Stimulated activated CD4-positive, alpha-beta T cell treated with anti-CD3 and anti-CD28 coated beads, Interleukin-4, amount 100 ng/mL, for 1 hour (primary cell): ENCODE measurements at places on chromosomes 7 and 10.
A peak's percentile ranks its signal among the peaks of the same experiment; 100 is the strongest.

- DNase-seq = no peak
Observed at GRCh38 chr7:95545007-95545615, 51.2 kb downstream of the PDK4 start.

DNA sequence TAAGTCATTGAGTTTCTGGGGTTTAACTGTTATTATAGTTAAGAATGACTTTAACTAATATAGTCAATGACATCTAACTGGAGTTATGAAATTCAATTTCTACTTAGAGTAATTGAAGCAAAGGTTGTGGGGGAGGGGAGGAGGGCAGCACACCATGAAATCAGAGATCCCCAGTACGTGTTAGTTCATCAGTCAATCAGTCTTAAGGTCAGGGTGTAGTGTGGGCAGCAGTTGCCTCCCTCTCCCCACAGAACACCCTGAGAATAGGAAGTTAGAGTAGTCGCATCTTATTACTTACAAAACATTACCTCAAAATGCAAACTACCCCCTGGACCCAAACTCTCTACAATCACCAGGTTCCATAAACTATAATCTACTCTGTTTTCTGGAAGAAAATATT is 7.0 kb upstream of the HPS1 start:
- no peak for DNase-seq

DNA sequence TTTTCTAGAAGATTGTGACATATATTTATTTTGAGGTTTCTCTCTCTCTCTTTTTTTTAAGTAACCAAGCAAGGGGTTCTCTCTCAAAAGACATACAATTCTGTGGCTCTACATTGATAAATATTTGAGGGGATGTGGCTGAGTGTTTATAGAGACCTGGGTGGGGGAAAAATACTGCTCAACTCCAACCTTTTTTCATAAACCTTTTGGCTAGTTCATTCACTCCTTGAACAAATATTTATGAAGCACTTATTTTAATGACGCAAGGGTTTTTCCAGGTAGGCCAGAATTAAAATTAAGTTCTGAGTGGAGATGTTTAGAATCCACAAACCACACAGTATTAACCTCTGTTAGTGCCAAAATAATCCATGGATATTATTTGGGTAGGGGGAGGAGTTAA is 100.2 kb downstream of the PTPRE start:
- no peak for DNase-seq

GRCh38 chr7:125934539-125934938 is 1004.9 kb upstream of the POT1 start:
- no peak for DNase-seq

GRCh38 chr10:132912713-132913558 is 29.4 kb downstream of the CFAP46 start:
- DNase-seq = no peak

GRCh38 chr7:150754951-150755350 is 17.7 kb downstream of the GIMAP5 start:
- DNase-seq = no peak

DNA sequence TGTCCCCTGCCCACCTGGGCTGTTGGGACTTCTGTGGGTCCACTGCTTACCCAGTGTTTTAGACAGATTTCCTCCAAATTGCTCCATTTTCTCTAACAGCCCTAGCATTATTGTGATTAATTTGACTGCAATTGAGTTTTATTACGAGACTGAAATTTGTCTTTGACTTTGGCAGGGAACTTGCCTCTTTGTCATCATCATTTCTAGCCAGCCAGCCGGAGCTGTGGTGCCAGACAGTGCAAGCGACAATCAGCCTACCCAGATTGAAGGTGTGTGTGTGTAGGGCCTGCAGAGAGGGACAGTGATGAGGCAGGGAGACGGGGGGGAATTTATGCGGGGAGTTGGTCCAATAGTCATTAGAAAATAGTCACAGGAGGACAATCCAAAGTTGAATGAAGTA is 743.0 kb downstream of the NRG3 start:
- DNase-seq = no peak

DNA sequence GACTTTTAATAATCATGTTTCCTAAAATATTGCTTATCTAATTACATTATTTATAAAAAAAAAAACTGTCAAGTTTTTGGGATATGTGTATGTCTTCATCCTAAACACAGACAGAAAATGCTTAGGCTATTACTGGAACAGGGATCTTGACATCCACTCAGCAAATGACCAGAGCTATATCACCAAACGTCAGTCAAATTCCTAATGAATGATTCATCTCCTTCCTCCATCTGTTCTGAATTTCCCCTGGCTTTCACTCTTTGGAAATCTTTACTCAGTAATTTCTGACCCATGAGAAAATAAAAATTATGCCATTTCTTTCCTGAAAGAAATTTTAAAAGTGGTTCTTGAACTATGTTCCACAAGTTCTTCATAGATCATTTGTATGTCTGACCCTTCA is 552.4 kb upstream of the KCND2 start:
- DNase-seq = no peak

GRCh38 chr7:33062023-33062781 is at the start of gene NT5C3A:
Gene NT5C3A, minus strand, starts transcription at chr7:33062776. Its CDS starts 71 bp downstream, at chr7:33062705.
- peak; percentile 24 for DNase-seq

DNA sequence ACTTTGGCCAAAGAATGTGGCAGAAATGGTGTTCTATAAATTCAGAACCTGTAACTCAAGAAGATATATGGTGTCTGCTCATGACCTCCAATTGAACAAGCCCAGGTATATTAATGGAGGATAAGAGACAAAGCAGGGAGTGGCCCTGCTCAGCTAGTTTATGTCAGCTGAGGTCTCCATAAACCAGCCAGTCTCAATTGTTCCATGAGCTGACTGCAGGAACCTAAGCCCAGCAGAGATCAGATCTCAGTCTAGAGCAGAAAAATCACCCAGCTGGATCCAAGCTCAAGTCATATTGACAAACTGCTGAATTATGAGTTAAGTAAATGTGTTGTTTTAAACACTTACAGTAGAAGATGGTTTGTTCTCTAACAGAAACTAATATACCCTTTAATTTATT is 105.5 kb upstream of the SGCE start:
- no peak for DNase-seq

DNA sequence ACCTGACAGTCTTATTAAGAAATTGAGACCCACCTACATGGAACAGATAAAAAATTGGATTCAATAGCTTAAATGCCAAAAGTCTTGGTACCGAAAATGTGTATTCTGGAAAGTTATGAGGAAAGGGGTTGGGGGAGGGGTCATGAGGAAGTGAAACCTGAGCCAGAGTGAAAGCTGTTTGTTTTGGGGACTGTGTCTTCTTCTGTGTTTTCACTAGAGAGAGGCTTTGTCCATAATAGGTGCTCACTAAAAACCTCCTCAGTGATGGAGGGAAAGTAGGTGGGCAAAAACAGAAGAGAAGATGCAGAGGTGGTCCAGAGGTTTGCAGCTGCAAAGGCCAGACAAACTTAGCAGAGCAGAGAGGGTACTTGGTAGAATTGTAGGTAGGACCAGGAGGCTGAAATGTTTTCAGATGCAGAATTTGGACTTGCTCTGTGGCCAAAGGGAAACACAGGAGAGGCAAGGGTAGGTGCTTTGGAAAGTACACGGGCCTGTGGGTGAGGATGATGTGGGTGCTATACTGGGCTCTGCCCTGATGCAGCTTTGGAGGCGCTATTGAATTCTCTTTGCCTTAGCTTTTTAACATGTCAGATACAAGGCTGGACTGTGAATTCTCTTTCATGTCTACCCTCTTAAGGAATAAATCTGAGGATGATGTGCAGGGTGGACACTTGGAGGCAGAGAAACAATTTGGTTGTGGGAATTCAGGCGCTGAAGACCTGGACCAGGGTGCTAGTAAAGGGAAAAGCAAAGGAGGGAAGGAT is 254.6 kb downstream of the PTEN start:
- no peak for DNase-seq

DNA sequence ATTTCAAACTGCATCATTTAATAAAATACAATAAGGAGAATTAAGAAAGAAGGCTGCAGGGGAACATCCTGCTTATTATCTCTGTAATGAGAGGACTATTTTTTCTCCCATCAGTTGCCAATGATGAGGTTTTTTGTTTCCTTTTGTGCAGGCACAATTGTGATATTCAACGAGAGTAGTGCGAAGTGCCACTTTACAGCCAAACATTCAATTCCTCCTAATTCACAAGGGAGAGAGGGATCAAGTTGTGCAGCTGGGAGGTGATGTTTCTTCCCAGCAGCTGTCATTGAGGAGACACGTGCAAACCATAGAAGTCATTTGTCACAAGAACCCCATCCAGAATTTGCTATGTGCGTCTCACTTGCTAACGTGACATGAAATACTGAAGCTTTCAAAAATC is 81.6 kb upstream of the ICA1 start:
- DNase-seq = no peak

GRCh38 chr7:149811221-149811620 is 27.0 kb upstream of the ZNF862 start:
- no peak for DNase-seq

DNA sequence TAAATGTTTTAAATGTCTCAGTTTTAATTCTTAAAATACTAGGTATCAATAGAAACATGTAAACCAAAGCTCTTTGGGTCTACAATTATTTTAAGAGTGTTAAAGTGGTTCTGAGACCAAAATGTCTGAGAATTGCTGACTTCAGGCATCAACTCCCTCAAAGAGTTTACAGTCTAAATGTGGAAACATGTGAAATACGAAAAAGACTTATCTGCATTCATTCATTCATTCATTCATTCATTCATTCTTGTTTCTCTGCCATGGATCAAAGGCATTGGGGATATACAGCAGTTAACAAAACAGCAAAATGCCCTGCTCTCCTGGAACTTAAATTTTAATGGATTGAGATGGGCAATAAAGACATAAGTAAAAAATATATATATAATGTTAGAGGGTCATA is 69.8 kb downstream of the BLNK start:
- no peak for DNase-seq

GRCh38 chr7:115216652-115217051 is 294.8 kb downstream of the MDFIC start:
- no peak for DNase-seq

GRCh38 chr10:70515035-70515667 is 36.6 kb downstream of the PALD1 start:
- no peak for DNase-seq

DNA sequence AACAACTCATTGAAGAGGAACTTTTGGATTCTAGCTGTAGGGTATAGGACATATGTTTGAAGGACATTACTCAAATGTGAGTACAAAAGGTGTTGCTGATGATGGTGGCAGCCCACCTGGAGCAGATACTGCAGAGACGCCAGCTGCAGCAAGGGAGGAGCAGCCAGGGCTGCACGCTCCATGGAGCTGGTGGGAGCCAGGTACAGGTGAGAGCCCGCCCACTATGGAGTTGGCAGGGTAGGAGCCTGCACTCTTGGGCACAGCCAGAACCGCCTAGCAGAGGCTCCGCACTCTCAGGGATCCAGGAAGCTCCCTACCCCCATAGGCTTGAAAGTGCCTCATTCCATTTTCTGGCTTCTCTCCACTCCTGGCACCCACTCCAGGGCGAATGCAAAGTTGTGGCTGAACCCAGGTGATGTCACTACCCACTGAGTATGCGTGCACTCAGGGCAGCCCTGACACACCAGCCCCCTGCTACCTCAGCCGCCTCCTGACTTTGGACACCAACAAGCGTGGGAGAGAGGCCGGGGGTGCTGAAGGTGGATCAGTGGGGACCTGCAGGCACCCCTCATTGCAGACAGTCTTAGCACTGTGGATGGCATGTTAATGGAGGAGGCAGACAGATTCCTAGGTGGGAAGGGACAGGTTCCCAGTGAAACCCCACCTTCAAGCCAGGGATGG is 761.1 kb downstream of the IPMK start:
- no peak for DNase-seq
